ENCODE measurements at places on chromosomes 5 and 9. TPM values are rescaled to one million over a fixed set of nuclear protein-coding genes. Genes with fewer than 3 reads are reported as not detected.

DNA sequence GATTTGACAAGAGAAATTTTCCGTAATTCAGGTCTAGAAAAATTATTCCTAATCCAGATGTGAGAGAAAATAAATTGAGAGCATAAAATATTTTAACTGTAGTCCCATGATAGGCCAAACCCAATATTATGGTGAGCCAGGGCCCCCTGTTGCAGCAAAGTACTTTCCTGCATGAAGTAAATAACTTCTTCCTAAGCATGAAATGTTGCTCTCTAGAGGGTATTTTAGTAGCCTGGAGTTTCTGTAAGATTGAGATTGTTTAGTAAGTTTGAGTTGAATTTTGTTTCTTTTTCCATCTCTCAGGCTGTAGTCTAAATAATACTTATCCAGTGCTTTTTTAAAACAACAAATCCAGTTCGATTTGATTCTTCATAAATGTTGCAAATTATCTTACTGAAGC, 317.5 kb upstream of the MPDZ start:
- DNase-seq, result no peak

DNA sequence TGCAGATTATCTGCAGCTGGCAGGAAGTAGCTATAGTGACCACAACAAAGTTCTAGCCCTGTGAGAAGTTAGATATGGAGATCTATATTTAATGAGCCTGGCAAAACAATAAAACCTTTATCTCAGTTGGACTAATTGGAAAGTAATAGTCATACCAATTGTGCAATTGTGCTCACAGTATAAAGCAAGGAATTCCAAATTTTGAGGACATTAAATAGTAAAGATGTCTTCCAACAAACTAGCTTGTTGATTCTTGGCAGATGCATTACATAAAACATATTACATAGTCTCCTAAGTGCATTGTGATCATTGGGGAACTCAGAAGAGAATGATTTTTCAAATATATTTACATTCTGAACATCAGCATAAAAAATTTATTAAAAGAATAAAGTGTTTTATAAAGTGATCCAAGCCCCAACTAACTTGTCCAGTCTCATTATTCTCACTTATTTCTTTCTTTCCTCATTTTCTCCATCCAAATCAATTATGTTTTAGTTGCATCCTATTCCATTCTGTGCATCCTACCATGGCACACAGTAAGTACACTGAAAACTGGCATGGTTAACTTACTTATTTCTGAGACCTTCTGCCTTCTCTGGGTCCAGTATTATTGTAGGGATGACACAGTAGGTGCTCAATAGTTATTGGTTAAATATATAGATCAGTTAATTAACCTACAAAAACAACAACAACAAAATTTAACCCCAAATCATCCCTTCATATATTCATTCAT, 977.2 kb upstream of the NUDT12 start:
- no peak for DNase-seq

DNA sequence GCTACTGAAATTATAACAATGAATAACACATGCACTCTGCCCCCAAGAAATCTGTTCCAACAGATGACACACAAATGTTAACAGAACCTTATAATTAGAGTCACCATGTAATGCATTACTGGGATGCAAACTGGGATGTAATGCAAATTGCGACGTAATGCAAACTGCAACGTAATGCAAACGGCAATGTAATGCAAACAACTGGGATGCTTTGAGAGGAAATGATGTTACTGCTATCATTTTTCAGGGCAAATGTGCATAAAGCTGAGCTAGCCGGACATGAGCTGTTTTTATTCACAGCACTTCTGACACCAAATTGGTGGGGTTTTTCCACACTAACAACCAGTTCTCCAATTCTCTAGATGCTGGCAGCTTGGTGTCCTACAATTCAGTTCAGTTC, 117.2 kb downstream of the ADAMTS16 start:
- no peak for DNase-seq

GRCh38 chr9:131670247-131671132, 69.4 kb downstream of the RAPGEF1 start:
- DNase-seq, result no peak

DNA sequence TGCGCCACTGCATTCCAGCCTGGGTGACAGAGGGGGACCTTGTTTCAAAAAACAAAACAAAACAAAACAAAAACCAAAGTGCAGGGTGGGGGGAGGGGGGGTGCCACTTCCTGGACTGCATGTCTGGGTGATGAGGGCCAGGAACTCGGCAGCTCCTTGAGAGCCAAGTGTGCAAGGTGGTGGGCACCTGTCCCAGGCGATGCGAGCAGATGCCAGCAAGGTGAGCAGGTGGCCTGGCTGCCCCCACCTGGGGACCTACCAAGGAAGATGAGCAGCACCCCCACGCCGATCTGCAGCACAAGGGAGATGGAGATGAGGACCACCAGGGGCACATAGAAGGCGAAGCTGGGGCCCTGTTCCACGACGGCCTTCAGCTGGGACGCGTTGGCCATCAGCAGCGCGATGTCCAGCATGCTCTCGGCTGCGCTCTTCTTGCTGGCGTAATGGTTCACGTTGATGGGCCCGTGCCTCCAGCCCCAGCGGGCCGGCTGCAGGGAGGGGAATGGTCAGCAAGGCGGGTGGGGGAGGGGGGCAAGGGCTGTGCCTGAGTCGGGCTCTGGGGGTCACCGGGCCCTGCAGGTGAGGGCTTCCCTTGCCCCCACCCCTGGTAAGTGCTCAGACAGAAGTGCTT, 7.8 kb downstream of the NINJ1 start:
- no peak for DNase-seq

GRCh38 chr9:5459289-5459829, 9.0 kb downstream of the CD274 start:
- no peak for DNase-seq

DNA sequence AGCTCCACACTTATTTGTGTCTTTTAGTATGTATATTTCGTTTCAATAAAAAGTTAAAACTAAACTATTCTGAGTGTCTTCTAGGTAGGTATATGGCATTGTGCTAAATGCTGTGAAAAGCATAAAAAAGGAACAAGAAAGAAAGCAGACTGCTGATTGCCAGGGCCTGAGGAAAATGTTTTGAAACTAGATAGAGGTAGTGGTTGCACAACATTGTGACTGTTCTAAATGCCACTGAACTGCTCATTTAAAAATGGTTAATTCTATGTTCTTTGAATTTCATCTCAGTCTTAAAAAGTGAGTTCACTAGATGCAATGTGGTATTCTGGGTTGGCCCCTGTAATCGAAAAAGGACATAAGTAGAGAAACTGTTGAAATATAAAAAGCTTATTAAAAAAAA, 2.6 kb upstream of the ALAD start:
- DNase-seq, result no peak

The SAXO1 gene
- 0.19 TPM for polyA plus RNA-seq

The TUSC1 gene
- 20.2 TPM for polyA plus RNA-seq

The PDLIM4 gene
- 13.8 TPM for polyA plus RNA-seq

All from renal cortex interstitium (tissue), 15 donors.